ENCODE measurements at places on chromosomes 4 and X. TPM values are rescaled to one million over a fixed set of nuclear protein-coding genes. Genes with fewer than 3 reads are reported as not detected.

Gene SSX4
- not detected for total RNA-seq

Gene SATL1
- not detected for total RNA-seq

Gene BTK
- not detected for total RNA-seq

Gene ASMT
- total RNA-seq: not detected

Gene SPIN3
- 9.5 TPM for total RNA-seq

Gene KANTR
- 10.0 TPM for total RNA-seq

Gene USP27X
- total RNA-seq: 1.6 TPM

Gene FGF13
- total RNA-seq: not detected

Gene GPRASP3
- total RNA-seq: 1.7 TPM

Gene NHSL2
- 0.07 TPM for total RNA-seq

Gene CXCL3
- total RNA-seq: not detected

Gene PF4V1
- not detected for total RNA-seq

Gene PLAC8
- total RNA-seq: 41.2 TPM

Gene MAGEB17
- not detected for total RNA-seq

Gene IBSP
- total RNA-seq: not detected

Gene XK
- total RNA-seq: 0.17 TPM
